Tibial nerve (tissue), 4 donors: ENCODE measurements at places on chromosomes 16 and 17.
A peak's percentile ranks its signal among the peaks of the same experiment; 100 is the strongest.

DNA sequence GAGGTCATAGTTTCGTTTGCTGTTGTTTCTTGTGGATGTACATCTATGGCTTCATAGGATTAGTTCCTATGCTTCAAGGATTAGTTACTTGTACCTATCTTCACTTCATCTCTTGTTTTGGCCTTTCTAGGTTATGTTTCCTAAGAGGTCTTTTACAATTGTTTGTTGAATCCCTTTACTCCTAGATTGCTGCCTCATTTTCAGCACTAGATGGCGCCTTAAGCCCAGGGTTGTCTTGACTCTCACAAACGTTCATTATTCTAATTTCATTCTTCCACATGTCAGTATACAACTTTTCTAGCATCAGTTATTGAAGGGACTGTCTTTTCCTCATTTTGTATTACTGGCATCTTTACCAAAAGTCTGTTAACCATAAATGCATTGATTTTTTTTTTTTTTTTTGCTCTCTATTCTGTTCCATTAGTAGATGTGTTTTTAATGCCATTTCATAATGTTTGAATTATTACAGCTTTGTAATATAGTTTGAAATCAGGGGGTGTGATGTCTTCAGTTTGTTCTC, 45.0 kb upstream of the NACA2 start:
- peak; percentile 6 for DNase-seq

DNA sequence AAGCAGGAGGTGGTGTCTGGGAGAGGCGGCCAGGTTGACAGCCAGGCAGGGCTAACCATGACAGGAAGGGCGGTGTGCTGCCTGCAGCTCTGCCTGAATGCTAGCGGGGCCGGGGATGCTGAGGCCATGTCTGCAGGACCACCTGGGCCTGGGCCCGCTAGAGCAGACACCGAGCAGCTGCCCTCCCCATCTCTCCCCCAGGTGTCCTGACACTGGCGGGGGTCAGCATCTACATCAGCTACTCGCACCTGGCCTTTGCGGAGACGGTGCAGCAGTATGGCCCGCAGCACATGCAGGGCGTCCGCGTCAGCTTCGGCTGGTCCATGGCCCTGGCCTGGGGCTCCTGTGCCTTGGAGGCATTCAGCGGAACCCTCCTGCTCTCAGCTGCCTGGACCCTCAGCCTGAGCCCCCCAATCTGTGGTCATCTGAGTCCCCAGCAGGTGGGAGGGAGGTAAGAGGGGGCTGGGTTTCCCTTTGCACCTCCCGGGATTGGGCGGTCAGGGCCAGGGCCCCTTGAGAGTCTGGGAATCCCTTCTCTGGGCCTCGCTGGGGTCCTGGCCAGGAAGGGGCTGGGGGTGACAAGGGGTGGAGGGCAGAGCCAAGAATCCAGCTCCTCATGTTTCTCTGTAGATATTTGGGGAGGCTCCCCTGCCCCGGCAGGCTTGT, 7.5 kb downstream of the TMEM235 start:
- no peak for DNase-seq

DNA sequence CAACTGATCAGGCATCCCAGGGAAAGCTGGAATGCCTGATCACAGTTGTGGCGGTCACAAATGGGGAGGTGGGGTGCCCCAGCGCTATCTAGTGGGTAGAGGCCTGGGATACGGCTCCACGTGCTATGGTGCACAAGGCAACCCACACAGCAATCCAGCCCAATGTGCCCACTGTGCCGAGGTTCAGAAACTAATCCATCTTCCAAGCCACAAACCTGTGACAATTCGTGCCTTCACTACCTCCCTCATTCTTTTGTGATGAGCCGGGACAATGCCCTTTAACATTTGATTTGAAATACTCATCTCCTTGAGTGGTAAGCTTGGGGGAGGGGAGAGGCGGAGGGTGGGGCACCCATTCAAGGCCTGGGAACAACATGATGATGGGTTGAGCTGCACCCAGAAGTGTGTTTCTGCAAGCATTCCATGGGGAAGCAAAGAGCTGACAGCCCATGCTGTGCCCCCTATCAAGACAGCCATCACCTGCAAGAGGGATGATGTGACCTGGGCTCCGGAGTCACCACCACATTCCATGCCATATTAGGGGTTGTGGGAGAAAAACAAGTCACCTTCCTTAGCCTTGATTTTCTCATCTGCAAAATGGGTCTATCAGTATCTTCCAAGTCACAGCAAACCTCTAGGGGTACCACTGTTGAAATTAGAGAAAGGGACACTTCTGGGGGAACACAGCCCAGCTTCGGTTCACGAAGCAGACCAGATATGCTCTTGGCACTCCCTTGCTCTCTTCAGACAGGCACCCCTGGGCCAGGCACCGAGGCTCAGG, 3.7 kb downstream of the ELOB start:
- no peak for DNase-seq

DNA sequence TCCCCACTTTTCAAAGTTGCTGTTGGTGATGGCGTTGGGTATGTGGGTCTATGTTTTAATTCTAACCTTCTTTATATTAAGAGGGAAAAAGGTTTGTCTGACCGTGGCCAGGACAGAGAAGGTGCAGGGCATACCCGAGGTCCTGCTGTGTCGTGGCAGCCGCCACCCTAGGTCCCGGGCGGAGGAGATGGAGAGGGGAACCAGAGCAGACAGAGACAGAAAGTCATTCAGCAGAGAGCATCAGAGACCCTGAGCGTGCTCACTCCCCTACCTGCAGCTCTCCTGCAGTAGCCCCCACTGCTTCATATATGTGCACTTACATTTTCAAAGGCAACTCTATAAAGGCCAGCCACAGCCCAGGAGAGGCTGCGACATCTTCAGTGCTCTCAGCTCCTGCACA, 327.2 kb upstream of the TNRC6C start:
- no peak for DNase-seq

DNA sequence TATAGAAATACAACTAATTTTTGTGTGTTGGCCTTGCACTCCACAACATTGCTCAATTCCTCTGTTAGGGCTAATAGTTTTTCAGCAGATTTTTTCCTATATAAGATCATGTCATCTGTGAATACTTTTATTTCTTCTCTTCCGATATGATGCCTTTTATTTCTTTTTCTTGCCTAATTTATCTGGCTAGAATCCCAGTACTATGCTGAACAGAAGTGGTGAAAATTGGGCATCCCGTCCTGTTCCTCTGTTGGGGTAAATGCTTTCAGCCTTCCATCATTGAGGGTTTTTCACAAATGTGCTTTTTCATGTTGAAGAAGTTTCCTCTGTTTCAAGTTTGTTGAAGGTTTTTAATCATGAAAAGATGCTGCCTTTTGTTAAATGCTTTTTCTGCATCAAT, 22.7 kb upstream of the TNFRSF13B start:
- DNase-seq: no peak

- no peak for DNase-seq
Measured at GRCh38 chr16:51310159-51310558, 159.1 kb upstream of the SALL1 start.

DNA sequence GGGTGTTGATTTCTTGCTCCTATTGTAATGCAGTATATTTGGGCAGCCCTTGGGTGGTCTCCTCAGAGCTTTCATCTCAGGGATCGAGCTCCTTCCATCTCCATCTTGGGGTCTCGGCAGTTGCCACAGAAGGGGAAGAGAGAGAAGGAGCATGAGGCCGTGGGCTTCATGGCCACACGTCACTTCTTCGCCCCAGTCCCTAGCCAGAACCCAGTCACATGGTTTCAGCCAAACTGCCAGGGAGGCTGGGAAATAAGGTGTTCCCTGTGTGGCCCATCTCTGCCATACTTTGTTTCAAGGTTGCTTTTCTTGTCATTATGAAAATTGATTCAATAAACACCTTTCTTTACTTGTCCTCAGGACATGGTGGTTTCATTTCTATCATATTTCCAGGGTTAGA, 68.4 kb upstream of the NKD1 start:
- DNase-seq: no peak

DNA sequence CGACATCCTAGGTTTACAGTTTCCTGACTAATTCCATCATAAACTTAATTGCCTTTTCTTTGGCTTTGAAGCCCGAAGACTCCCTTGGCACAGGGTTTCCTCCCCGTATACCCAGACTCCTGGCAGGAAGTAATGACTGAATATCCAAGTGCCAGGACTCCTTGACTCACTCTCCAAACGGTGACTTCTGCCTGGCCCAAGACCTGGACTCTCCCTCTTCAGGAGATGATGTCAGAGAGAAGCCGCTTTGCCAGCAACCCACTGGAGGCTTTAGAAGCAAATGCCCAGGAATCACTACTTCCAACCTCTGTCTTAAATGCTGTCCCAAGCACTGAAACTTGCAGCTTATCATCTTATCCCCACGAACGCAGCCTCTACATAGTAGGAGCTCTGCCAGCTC, 146.5 kb downstream of the RGS9 start:
- DNase-seq: no peak

GRCh38 chr17:38559051-38559879, 46.5 kb downstream of the SRCIN1 start:
- peak; percentile 72 for DNase-seq

GRCh38 chr17:56824503-56824902, 9.2 kb downstream of the C17orf67 start:
- DNase-seq: no peak

- no peak for DNase-seq
Measured at GRCh38 chr16:47143677-47144558, at the start of gene NETO2. Gene NETO2, minus strand, starts transcription at chr16:47143945. Its CDS starts 333 bp downstream, at chr16:47143612.

GRCh38 chr16:2904100-2904921, 7.4 kb upstream of the FLYWCH1 start:
- DNase-seq: peak; percentile 63

DNA sequence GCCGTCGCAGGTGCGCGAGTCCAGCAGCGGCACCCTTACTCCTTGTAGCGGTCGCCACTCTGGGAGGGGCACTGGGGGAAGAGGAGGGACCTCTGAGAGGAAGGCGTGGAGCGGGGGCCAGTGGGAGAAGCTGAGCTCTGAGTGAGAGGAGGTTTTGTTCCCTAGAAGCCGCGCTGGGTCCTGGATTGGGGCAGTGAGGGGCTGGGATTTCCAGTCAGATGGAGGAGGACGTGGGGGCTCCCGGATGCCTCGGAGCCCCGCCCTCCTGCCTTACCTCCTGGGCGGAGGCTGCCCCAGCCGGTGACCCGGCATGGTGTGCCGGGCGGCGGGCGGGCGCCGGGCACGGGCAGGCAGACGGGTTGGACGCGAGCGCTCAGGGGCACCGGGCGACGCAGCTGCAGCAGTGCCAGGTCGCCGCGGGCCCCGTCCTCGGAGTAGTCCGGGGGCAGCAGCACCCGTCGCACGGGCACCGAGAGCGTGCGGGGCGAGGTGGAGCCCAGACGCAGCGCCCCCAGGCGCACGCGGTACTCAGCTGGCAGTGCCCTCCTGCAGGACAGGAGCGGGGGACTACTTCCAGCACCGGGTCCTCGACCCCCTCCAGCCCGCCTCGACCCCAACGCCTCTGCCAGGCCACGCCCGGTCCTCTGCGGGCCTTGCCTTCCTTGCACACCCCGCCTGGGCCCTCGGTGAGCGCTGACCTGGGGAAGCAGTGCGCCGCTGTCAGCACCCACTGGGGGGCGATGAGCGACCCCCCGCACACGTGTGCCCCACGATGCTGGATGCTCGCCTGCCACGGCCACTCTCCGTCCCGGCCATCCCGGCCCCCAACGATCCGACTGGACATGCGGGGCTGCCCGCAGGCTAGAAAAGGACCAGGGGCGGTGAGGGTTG, 2.0 kb downstream of the PRSS33 start:
- DNase-seq: no peak

DNA sequence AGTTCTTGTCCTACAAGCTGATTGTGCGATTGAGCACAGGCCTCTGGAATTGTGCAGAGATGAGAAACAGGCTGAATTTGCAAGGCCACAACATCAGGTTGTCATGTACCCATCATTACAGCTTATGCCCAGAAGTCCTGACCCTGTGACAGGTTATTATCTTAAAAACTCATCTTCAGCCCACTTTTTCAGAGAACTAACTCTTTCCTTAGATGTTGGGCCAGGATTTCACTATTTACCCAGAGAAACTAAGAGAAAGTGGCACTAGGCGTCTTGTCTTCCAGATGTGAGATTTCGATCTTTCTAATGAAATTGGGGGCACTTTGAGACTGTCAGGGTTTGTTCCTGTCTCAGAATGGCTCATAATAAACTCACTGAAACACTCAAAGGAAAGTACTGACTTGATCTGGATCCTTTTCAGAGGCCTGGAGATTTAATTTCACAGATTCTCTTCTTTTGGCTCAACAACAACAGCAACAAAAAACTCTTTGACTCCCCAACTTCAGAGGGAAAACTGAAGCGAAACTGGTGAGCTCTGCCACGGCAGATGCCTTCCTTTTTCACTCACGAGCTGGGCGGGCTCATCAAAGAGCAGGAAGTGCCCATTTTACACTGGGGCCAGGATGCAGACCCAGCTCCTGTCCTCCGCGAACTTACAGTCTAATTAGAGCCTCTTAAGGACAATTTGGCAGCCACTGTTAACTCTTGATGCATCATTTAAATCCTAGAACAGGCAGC, 17.7 kb upstream of the SLC12A3 start:
- DNase-seq: no peak

DNA sequence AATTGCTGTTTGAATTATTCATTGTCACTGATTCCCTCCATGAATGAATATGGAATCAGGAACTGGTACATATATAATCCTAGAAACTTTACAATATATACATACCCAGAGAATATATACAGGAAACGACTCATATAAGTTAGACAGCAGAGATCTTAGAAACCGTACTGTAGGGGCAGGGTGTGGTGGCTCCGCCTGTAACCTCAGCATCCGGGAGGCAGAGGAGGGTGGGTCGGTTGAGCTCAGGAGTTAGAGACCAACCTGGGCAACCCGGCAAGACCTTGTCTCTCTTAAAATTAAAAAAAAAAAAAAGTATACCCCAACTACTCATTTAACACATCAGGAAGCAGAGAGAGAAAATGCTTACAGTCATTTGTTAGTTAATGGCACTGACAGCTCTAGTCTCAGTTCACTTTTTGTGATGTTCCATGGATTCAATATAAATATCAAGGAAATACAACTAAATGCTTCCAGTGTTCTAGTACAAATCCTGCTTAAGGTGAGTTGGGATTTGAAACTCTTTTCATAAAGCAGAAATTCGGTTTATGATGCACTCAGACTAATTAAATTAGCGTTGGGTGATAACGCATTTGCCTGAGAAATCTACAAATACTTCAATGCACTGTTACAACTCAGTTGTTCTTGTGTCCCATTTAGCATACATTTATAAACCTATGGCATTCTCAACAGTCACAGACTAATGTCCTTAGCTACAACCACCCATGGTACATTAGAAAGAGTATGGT, 5.6 kb downstream of the GLG1 start:
- DNase-seq: no peak

DNA sequence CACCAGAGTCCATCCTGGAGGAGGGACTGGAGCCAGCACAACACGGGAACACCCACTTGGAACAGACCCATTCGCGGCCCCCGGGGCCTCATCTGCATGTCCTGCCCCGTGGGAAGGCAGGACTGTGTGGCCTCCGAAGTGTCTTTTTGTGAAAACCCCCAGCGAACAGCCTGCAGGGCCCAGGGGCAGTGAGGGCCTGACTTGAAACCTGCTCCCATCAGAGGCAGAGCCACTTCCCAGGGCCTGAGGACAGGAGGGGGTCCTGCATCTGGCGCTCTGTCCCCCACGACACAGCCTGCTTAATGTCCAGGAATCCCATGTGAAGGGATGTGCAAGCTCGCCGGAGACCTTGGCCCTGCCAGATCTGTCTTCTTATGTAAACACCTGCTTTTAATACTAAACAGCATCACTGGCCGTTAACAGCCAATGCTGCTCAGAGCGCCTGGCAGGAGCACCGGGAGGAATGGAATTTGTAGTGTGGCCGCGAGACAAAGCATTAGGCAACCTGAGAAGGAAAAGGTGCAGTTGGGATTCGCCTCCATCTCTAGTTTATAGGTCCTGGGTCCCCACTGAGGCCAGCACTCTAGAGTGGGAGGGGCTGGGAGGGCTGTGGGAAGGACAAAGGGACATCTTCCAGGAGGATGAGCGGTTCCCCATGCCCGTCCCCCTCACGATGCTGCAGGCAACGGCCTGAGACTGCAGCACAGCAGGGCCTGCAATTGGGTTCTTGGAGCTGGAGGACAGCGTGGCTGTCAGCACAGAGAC, 9.6 kb upstream of the EVPL start:
- DNase-seq: no peak
